Tibial artery (tissue), 4 donors: ENCODE measurements at places on chromosomes 2 and 18.

DNA sequence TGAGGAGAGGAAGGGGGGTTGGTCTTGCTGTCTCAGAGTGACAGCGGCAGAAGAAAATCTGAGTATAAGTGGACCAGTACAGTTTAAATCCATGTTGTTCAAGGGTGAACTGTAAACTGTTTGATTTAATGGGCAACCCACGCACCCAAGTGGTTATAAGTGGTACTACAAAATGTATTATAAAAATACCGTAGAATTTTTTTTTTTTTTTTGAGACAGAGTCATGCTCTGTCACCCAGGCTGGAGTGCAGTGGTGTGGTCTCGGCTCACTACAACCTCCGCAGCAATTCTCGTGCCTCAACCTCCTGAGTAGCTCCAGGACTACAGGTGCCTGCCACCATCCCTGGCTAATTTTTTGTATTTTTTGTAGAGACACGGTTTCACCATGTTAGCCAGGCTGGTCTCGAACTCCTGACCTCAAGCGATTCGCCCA is 2.1 kb upstream of the CHCHD5 start:
- H3K27ac ChIP-seq: no peak overlapping the region
- H3K4me1 ChIP-seq: peaks cover 17% of the 10 kb centered on the region
- no peak overlapping the region for H3K4me3 ChIP-seq
- H3K27me3 ChIP-seq: no peaks in the 10 kb centered on the region
- no peak for DNase-seq

- H3K36me3 ChIP-seq: no peaks in the 10 kb centered on the region
- H3K4me1 ChIP-seq: no peaks in the 10 kb centered on the region
- no peak overlapping the region for H3K4me3 ChIP-seq
- no peaks in the 10 kb centered on the region for H3K27me3 ChIP-seq
- H3K27ac ChIP-seq: no peak overlapping the region
These were observed 181.3 kb upstream of the ZEB2 start for GRCh38 chr2:144701259-144701658.

DNA sequence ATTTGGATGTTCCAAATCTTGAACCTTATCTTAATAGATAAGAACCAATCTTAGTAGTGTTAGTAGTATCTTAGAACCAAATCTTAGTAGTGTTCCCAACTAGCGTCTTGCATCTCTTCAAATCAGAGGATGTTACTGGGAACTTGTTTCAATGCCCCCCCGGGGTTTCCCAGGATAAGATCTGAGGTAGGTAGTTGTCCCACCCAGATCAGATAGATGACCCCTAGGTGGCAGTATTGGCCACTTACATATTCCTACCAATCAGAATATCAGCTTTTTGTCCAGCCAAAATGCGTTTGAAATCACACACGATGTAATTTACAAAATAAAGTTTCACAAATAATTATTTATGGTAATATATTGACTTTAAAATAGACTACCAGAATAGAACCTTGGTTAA is 314.8 kb downstream of the MBD2 start:
- H3K4me1 ChIP-seq: no peaks in the 10 kb centered on the region
- H3K27me3 ChIP-seq: no peaks in the 10 kb centered on the region
- H3K27ac ChIP-seq: no peak overlapping the region
- H3K4me3 ChIP-seq: no peak overlapping the region

DNA sequence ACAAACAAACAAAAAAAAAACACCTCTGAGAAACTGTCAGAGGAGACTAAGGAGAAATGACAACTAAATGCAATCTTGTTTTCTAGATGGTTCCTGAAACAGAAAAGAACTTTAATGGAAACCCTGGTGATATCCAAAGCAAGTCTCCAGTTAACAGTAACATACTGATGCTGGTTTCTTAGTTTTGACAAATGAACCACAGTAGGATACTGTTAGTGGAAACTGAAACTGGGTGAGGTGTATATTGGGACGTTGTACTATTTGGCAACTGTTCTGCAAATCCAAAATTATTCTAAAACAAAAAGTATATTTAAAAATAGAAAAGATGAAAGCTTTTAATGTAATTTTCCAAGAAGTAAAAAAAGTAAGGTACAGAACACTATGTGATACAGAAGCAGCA is 11.4 kb downstream of the SESTD1 start:
- no peak overlapping the region for H3K27ac ChIP-seq
- DNase-seq: no peak
- no peaks in the 10 kb centered on the region for H3K36me3 ChIP-seq
- H3K27me3 ChIP-seq: no peaks in the 10 kb centered on the region
- no peak overlapping the region for H3K4me3 ChIP-seq

DNA sequence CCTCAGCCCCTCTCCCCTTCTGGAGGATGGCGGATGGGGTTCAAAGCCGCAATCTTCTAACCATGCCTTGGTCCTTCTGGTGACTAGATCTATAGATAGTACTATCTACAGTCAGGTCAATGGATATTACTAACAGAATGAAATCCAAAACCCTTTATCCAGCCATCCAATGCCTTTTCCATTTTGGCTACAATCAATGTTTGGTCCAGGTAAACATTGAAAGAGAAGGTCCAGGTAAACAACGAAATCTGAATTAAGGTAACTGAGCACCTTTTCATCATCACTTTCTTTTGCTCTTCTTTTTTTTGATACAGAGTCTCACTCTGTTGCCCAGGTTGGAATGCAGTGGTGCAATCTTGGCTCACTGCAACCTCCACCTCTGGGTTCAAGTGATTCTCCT is 9.7 kb downstream of the PPP4R3B start:
- H3K4me1 ChIP-seq: peaks cover 6% of the 10 kb centered on the region
- no peak overlapping the region for H3K27ac ChIP-seq
- no peak overlapping the region for H3K4me3 ChIP-seq

DNA sequence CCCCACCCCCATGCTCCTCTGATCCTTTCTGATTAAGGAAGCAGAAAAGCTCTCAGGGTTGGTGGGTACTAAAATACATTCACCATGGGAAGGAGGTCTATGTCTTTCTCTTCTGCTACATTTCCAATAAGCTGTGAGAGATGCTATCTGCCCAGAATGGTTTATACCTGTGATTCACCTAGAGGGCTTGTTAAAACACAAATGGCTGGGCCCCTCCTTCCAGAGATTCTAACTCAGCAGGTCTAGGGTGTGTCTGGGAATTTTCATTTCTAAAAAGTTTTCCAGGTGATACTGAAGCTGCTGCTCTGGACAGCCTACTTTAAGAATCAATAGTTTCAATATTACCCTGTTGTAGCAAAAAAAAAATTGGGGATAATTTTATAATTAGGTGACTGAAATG is 772.2 kb upstream of the ZEB2 start:
- H3K4me1 ChIP-seq: peaks cover 8% of the 10 kb centered on the region
- H3K4me3 ChIP-seq: no peak overlapping the region
- no peak overlapping the region for H3K27ac ChIP-seq
- no peak for DNase-seq
- H3K36me3 ChIP-seq: no peaks in the 10 kb centered on the region
- H3K27me3 ChIP-seq: no peaks in the 10 kb centered on the region

GRCh38 chr18:76130845-76131244 is 364.2 kb downstream of the ZNF516 start:
- H3K4me1 ChIP-seq: no peaks in the 10 kb centered on the region
- H3K4me3 ChIP-seq: no peak overlapping the region
- DNase-seq: peak; percentile 33
- H3K27me3 ChIP-seq: no peaks in the 10 kb centered on the region
- no peaks in the 10 kb centered on the region for H3K36me3 ChIP-seq

- no peak overlapping the region for H3K4me3 ChIP-seq
- DNase-seq: no peak
- H3K4me1 ChIP-seq: no peaks in the 10 kb centered on the region
- peak overlapping the region; percentile 3 for H3K27ac ChIP-seq
- H3K27me3 ChIP-seq: no peaks in the 10 kb centered on the region
- no peaks in the 10 kb centered on the region for H3K36me3 ChIP-seq
These were observed 13.2 kb downstream of the SPATS2L start for GRCh38 chr2:200319548-200320337.

- DNase-seq: no peak
- no peaks in the 10 kb centered on the region for H3K27me3 ChIP-seq
- no peak overlapping the region for H3K27ac ChIP-seq
- H3K4me1 ChIP-seq: no peaks in the 10 kb centered on the region
- no peak overlapping the region for H3K4me3 ChIP-seq
These were observed 11.3 kb downstream of the UPP2 start for GRCh38 chr2:158112992-158113391.

DNA sequence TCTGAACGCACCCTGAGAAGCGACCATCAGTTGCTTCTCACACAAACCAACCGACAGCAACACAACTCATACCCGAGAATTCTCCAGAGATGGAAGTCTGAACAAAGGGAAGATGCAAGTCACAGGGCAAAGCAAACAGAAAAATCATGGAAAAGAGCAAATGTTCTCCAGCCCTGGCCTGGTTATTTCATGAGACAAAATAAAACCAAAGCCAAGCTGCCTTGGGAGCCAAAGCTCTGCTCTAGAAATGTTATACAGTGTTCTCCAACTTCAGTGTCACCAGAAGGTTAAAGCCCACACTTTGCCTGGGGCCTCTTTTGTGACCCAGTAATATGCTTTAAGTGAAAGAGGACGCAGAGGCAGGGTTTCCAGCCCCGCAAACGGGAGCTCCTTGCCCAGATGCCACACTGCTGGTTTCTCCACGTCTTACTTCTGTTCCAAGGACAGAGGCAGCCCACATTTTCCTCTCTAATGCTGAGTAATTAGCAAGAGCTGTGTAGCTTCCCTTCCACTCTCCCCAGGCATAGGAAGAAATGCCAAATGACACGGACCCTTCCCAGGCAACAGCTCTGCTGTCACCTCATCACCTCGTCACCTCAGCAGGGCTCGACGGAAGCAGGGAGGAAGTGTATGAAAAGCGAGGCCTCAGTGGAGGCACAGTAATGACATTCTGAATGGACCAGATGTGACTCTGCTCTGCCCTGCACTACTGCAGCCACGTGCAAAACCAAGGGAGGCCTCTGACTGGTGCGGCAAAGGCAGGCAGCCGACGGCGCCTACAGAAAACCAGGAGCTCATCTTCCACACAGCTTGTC is 64.7 kb downstream of the FBXO15 start:
- H3K27me3 ChIP-seq: no peaks in the 10 kb centered on the region
- no peaks in the 10 kb centered on the region for H3K4me1 ChIP-seq
- H3K4me3 ChIP-seq: no peak overlapping the region
- no peak for DNase-seq

GRCh38 chr2:19675003-19675629 is 226.7 kb downstream of the TTC32 start:
- DNase-seq: no peak
- H3K4me1 ChIP-seq: no peaks in the 10 kb centered on the region
- no peaks in the 10 kb centered on the region for H3K36me3 ChIP-seq
- H3K27ac ChIP-seq: no peak overlapping the region

- DNase-seq: no peak
- H3K4me1 ChIP-seq: no peaks in the 10 kb centered on the region
- H3K27ac ChIP-seq: no peak overlapping the region
- H3K4me3 ChIP-seq: no peak overlapping the region
These were observed 66.8 kb downstream of the ABCA12 start for GRCh38 chr2:215071676-215072075.
